ENCODE measurements at places on chromosomes 2 and 18.

DNA sequence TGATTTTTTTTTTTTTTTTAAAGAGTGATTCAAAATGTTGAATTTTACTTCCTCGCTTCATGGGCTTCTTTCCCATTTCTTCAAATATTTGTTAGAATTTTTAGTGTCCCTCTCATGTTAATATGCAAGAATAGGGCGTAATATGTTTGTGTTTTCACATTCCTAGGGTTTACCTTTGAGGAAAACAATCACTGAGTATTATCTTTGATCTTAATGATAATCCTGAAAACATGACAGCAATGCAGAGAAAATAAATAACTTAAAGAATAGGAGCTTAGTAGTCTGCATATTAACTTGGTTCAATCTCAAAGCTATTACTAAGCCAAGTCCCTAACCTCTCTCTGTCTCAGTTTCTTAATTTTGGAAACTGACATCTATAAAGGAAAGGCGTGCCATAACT is 475.4 kb downstream of the NRXN1 start:
- DNase-seq = no peak

DNA sequence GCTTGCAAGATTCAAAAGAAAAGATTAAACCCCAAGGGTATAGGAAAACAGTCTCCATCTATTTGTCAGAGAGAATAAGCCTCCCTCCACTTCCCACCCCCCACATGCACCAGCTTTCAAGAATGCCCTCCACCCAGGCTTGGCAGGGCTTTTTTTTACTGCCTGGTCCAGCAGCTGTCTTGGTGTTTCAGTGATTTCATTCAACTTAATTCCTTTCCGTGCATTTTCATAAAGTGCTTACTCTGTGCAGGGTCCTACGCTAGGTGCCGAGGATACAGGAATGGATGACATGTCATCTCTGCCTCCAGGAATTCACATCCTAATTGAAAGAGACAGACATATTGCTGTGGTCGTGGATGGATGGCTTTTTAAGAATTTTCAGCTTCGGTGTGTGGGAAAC is 117.9 kb downstream of the LRATD1 start:
- no peak for DNase-seq

GRCh38 chr18:13437796-13438506 is 219.4 kb downstream of the LDLRAD4 start:
- no peak for DNase-seq

- no peak for DNase-seq
These were observed 160.7 kb upstream of the EPAS1 start for GRCh38 chr2:46136481-46136880.

- no peak for DNase-seq
These were observed 3.1 kb downstream of the WNT10A start for GRCh38 chr2:218883491-218884490.

DNA sequence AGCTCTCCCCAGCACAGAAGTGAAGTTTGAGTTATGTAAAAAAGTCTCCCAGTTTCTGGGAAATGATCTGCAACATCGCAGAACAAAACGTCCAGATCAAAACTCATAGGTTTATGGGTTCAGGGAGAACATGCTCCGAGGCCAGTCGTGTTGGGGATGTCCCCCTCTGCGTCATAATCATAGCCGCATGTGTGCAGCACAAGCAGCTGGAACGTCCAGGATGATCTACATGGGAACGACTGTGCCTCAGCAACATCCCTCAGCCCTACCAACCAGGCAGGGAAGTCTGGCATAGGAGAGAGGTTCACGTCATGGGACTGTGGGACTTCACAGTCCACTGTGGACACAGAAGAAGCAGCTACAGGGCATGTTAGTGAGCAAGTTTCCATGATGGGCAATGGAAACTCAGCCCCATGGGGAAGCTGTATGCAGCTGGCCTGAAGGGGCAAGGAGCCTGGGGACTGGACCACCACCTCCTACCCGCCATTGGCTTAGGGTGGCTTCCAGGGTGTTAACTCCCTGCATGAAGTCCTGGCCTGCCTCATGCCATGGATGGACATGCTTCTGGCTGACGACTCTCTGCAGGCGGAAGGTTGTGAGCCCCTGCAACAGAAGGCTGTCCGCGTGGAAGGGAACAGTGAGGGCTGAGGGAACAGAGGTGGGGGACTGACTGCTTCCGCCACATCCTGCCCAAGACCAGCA is 96.9 kb downstream of the COPS8 start:
- DNase-seq = no peak

- DNase-seq = no peak
These were observed 6.2 kb upstream of the CHST10 start for GRCh38 chr2:100423631-100424030.

DNA sequence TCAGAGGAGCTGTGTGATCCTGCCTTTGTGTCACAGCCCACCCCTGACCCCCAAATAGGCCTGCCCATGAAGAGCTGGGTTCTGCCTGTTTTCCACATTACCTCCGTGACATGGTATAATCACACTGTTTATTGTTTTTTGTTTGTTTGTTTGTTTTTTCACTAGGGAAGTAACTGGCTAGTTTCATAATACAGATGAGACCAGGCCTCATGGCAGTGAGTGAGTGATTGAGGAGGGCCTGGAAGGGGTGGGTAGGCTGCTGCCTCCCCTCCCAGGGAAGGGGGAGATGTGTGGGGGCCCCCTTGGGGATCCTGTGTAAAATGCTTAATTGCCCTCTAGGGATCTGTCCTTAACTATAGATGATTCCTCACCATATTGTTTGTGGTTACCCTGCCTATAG is 190.5 kb downstream of the LDLRAD4 start:
- no peak for DNase-seq

DNA sequence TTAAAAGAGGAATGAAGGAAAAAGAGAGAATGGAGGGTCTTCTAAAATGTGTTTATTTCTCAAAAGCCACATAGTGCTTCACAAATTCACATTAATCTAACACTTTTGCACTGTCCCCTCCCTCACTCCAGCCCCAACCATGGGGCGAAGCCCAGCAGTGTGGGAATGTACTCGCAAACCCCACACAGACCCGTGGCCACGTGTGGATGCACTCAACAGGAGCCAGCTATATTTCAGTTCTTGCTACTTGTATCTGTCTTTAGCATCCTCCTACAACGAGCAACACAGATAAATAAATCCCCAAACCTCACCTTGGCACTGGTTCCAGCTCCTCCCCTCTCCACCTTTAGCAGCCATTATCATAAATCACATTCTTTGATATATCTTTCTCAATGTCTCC is 91.9 kb upstream of the TMEM200C start:
- no peak for DNase-seq
